ENCODE measurements at places on chromosomes 11 and 22.

DNA sequence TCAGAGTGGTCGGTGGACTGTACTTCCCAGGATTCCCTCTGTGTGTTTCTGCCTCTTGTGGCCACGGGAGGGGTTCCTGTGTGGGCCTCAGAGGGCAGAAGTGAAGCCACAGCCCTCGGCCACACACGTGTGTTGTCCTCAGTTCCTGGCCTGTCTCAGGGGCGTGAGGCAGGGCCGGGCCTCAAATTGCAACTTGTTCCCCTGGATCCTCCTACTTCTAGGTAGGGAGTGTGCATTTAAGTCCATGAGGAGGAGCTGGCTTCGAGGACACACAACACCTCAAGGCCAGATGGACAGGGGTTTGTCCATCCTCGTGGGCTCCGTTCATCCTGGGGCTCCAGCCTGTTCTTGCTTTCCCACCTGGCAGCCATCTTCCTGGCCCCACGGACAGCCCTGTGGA is 573.0 kb downstream of the TBC1D22A start:
- H3K4me3 ChIP-seq: no peak overlapping the region
- H3K36me3 ChIP-seq: no peaks in the 10 kb centered on the region
- no peaks in the 10 kb centered on the region for H3K4me1 ChIP-seq
- no peak for DNase-seq
- no peaks in the 10 kb centered on the region for H3K27me3 ChIP-seq

DNA sequence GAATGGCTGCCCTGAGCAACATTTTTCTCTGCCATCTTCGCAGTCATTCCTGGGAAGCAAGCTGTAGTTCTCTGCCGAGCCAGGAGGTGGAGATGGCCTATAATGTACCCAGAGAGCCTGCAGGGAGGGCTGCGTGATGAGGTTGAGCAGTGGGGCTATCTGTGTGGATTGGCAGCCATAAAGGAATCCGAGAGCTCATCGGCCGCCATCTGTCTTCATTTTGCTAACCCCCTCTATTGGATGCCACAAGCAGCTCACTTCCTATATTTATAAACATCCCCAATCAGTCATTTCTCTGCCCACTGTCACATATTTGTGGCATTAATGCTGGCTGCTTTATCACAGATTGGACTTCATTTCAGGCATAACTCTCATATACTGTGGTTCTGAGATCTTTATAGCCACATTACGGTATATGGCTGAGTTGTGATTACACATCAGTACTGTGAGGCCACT is 209.5 kb downstream of the NTM start:
- DNase-seq: peak; percentile 67
- no peaks in the 10 kb centered on the region for H3K27me3 ChIP-seq
- H3K36me3 ChIP-seq: no peaks in the 10 kb centered on the region
- no peak overlapping the region for H3K27ac ChIP-seq
- peaks cover 8% of the 10 kb centered on the region for H3K4me1 ChIP-seq

GRCh38 chr11:94149431-94150017 is 20.9 kb downstream of the PANX1 start:
- no peak overlapping the region for H3K27ac ChIP-seq

GRCh38 chr22:31585161-31585859 is 76.7 kb downstream of the PISD start:
- H3K27me3 ChIP-seq: no peaks in the 10 kb centered on the region
- no peaks in the 10 kb centered on the region for H3K36me3 ChIP-seq
- H3K4me1 ChIP-seq: no peaks in the 10 kb centered on the region
- no peak for DNase-seq
